ENCODE measurements at places on chromosomes 16 and 17. TPM values are rescaled to one million over a fixed set of nuclear protein-coding genes. Genes with fewer than 3 reads are reported as not detected.

- no peak for DNase-seq
- peaks cover 33% of the 10 kb centered on the region for H3K36me3 ChIP-seq
- H3K4me3 ChIP-seq, result peak overlapping the region; percentile 98
- H3K27me3 ChIP-seq, result no peaks in the 10 kb centered on the region
- no peak overlapping the region for H3K27ac ChIP-seq
These were observed 598 bp downstream of the NIP7 start for GRCh38 chr16:69340095-69340644.

GRCh38 chr17:52824542-52824941, 666.0 kb upstream of the CA10 start:
- no peak overlapping the region for H3K27ac ChIP-seq
- no peaks in the 10 kb centered on the region for H3K36me3 ChIP-seq
- H3K27me3 ChIP-seq, result no peaks in the 10 kb centered on the region
- no peak for DNase-seq
- H3K4me1 ChIP-seq, result no peaks in the 10 kb centered on the region
- H3K4me3 ChIP-seq, result no peak overlapping the region

GRCh38 chr17:30379903-30380381, 1.2 kb downstream of the CPD start:
- peak overlapping the region; percentile 78 for H3K4me3 ChIP-seq
- DNase-seq, result no peak
- no peaks in the 10 kb centered on the region for H3K36me3 ChIP-seq
- no peaks in the 10 kb centered on the region for H3K27me3 ChIP-seq
- H3K27ac ChIP-seq, result peak overlapping the region; percentile 94

DNA sequence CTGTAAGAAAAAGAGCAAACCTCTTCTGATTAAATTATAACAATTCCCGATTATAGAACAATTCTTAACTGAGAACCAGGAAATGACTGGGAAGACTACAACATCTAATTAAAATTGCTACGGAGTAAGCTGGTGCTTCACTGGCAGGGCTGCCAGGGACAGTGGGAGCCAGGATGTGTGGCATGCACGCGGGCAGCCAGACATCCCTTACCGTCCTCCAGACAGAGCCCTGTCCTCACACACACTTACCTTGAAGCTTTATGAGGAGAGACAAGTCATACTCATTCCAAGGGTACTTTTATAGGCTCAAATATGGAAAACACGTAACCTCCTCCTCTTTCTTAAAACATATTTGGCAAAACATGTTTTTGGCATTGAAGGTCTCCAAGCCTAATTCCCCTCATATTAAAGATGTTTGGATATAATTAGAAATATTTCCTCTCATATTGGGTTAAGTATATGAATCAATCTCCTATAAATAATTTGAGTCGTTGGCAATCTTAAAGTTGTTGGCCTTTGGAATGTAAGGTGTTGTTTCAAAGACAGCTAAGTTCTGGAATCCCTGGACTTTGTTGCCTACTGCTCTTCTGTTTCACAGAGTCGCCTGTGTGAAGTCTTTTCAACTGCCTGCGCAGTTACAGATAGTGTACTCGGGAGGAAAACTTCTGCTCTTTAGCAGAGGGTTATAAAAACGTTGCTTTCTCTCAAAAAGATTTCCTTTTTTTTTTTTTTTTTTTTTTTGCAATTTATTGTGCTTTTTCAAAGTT, at the start of gene MYH1:
Gene MYH1, minus strand, starts transcription at position 272 of the 767 bp plus-strand sequence. CDS start 1,900 bp downstream, outside the sequence.
- H3K27ac ChIP-seq, result no peak within 1 kb of the TSS
- H3K4me1 ChIP-seq, result no peaks in the 10 kb centered on the region
- no peaks in the 10 kb centered on the region for H3K27me3 ChIP-seq
- H3K36me3 ChIP-seq, result no peaks in the 10 kb centered on the region
- no peak within 1 kb of the TSS for H3K4me3 ChIP-seq

DNA sequence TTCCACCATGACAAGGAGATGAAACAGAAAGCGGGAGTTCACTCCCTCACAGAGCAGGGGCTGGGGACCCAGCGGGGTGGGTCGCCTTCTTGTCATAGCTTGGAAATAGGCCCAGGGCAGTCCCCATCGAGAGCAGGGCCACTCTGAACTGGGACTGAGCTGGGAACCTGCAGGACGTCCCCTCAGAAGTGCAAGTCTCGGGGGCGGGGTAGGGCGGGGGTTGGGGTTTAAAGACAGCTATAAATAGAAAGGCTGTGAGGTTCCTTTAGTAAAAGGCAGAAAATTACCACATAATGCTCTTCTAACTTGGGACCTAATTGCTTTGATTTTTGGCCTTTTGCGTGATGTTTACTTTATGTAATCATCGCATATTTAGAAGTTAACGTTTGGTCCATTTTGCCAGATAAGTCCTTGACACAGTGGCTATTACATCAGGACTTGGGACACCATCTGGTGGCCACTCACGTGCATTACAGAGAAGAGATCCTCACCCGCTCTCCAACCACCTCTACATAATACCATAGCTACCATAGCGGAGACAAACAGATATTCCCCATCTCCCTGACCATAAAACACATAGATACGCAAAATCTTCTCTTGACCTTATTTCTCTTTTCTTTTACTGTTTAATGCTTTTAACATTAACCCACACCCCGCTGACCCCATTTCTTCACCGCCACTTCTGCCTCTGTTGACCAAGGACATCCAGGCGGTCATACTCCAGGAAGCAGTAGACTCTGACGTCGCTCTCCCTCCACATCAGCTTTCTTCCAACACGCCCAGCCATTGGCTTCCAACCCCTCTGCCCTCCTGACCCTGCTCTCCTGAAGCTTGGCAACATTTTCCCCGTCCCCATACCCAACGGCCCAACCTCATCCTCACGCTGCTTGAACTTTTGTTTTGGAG, 27.5 kb upstream of the PIK3R6 start:
- DNase-seq, result peak; percentile 63
- H3K4me3 ChIP-seq, result peak overlapping the region; percentile 9
- no peaks in the 10 kb centered on the region for H3K36me3 ChIP-seq
- no peak overlapping the region for H3K27ac ChIP-seq
- no peaks in the 10 kb centered on the region for H3K27me3 ChIP-seq

GRCh38 chr17:4540687-4541327, 14.4 kb downstream of the MYBBP1A start:
- no peak overlapping the region for H3K27ac ChIP-seq
- no peak overlapping the region for H3K4me3 ChIP-seq
- DNase-seq, result no peak
- H3K4me1 ChIP-seq, result peaks cover 56% of the 10 kb centered on the region

GRCh38 chr16:73093146-73094144, 45.5 kb upstream of the ZFHX3 start:
- DNase-seq, result no peak
- peaks cover 28% of the 10 kb centered on the region for H3K4me1 ChIP-seq
- peak overlapping the region; percentile 29 for H3K27ac ChIP-seq

DNA sequence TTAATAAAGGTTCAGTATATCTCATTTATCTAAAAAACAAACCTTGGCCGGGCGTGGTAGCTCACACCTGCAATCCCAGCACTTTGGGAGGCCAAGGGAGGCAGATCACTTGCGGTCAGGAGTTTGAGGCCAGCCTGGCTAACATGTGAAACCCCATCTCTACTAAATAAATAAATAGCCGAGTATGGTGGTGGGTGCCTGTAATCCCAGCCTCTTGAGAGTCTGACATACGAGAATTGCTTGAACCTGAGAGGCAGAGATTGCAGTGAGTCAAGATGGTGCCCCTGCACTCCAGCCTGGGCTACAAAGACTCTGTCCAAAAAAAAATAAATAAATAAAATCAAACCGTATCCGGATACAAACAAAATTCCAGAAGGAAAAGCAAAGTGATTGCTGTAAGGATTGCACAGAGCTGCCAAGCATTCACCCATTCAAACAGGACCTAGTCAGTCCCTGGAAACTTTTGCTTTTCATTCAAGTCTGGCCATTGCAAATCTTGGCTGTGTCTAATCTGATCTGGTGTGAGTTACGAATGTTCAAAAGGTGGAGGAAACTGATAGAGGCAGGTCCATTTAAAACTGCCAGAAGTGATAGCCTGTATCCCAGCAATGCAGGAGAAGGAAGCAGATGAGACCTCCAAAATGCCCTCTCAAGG, 102.5 kb upstream of the CLEC3A start:
- no peak for DNase-seq
- H3K27me3 ChIP-seq, result no peaks in the 10 kb centered on the region
- H3K36me3 ChIP-seq, result no peaks in the 10 kb centered on the region
- H3K27ac ChIP-seq, result no peak overlapping the region

GRCh38 chr16:11799509-11800381, 2.7 kb upstream of the ZC3H7A start:
- no peaks in the 10 kb centered on the region for H3K27me3 ChIP-seq
- DNase-seq, result no peak
- peaks cover 38% of the 10 kb centered on the region for H3K4me1 ChIP-seq
- no peak overlapping the region for H3K4me3 ChIP-seq

DNA sequence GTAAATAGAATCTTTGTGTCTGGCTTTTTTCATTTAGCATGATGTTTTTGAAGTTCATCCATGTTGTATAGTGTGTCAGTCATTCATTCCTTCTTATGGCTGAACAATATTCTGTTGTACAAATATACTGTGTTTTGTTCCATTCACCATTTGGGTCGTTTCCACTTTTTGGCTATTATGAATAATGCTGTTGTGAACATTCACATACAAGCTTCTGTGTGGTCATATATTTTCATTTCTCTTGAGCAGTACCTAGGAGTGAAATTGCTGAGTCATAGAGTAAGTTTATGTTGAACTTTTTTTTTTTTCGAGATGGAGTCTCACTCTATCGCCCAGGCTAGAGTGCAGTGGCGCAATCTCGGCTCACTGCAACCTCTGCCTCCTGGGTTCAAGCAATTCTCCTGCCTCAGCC, 32.3 kb upstream of the TAOK1 start:
- H3K4me3 ChIP-seq, result no peak overlapping the region
- no peaks in the 10 kb centered on the region for H3K27me3 ChIP-seq
- no peaks in the 10 kb centered on the region for H3K4me1 ChIP-seq
- H3K27ac ChIP-seq, result no peak overlapping the region

DNA sequence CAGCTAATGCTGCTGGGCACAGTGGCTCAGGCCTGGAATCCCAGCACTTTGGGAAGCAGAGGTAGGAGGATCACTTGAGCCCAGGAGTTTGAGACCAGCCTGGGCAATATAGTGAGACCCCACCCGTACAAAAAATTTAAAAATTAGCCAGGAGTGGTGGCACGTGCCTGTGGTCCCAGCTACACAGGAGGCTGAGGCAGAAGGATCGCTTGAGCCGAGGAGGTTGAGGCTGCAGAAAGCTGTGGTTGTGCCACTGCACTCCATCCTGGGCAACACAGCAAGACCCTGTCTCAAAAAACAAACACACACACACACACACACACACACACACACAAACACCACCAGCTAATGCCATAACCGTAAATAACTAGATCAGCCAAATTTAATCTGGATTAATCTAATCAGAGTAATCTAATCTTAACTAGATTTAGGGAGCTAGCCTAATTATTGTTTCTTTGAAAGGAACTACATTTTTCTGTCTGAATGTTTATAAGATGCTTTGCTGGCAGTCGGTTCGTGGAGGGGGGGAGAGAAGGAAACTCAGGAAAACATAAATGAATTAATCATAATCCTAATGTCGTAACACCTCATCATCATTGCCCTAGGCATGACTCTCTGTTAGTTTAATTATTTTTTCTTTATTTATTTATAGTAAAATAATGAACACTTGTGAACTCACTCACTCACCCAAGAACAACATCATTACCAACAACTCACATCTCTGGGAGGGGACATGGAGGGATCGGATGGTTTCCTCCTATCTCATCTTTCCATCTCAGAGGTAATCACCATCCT, 12.5 kb upstream of the RBBP6 start:
- H3K36me3 ChIP-seq, result no peaks in the 10 kb centered on the region
- no peaks in the 10 kb centered on the region for H3K4me1 ChIP-seq
- no peaks in the 10 kb centered on the region for H3K27me3 ChIP-seq
- H3K27ac ChIP-seq, result no peak overlapping the region
- DNase-seq, result no peak
- H3K4me3 ChIP-seq, result no peak overlapping the region

GRCh38 chr16:46895399-46896313, 11.5 kb downstream of the GPT2 start:
- no peak overlapping the region for H3K27ac ChIP-seq
- no peak for DNase-seq
- H3K36me3 ChIP-seq, result peaks cover 67% of the 10 kb centered on the region
- no peak overlapping the region for H3K4me3 ChIP-seq
- H3K4me1 ChIP-seq, result peaks cover 55% of the 10 kb centered on the region
- H3K27me3 ChIP-seq, result no peaks in the 10 kb centered on the region

- H3K27ac ChIP-seq, result peak overlapping the region; percentile 79
- H3K36me3 ChIP-seq, result no peaks in the 10 kb centered on the region
- H3K27me3 ChIP-seq, result peaks cover 4% of the 10 kb centered on the region
- DNase-seq, result peak; percentile 12
- peaks cover 10% of the 10 kb centered on the region for H3K4me1 ChIP-seq
These were observed 858 bp downstream of the MMD start for GRCh38 chr17:55420776-55421178.

DNA sequence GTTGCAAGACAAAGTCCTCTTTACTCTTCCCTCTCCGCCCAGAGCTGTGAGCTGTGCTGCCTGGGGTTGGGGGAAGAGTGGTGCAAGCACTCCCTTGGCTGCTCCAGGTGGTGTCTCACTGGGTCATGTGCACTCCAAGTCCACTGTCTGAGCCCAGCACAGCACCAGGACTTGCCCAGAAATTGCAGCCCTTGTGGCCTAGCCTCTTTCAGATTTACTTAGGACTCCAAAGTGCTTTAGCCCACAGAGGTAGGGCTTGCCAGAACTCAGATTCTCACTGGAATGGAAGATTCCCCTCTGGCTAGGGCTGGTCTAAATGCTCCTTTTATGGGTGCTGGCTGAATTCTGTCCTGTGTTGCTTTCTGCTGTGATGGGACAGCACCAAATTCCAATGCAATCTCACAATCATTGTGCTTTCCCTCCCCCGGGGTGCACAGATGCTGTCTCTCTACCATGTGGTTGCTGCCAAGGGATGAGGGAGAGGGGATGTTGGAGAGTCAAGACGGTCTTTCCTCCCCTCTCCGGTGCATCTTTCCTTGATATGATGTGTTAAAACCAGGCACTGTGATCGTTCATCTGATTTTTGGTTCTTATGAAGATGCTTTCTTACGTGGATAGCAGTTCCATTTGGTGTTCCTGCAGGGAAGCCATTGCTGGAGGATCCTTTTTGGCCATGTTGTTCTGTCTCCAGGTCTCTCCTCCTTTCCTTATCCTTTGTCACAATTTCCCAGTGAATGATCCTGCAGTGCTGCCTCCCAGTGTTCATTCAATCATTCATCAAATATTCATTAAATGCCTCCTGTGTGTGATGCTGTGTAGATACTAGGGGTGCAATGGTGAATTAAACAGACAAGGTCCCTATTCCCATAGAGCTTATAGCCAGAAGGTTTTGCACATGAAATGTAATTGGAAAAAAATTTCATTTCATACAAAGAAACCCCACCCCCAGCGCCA, 216.3 kb downstream of the SPECC1 start:
- DNase-seq, result no peak
- H3K27me3 ChIP-seq, result no peaks in the 10 kb centered on the region
- H3K36me3 ChIP-seq, result peaks cover 10% of the 10 kb centered on the region

DNAH9 gene
- 21.4 TPM for polyA plus RNA-seq

BEAN1 gene
- polyA plus RNA-seq, result 27.0 TPM

LRRC36 gene
- 7.1 TPM for polyA plus RNA-seq

HOXB6 gene
- polyA plus RNA-seq, result 142 TPM

EZH1 gene
- 43.0 TPM for polyA plus RNA-seq

KLHL10 gene
- not detected for polyA plus RNA-seq

STXBP4 gene
- 7.0 TPM for polyA plus RNA-seq

SRL gene
- polyA plus RNA-seq, result 1.8 TPM

KRT20 gene
- polyA plus RNA-seq, result not detected

MYH8 gene
- 0.19 TPM for polyA plus RNA-seq

SEPTIN12 gene
- polyA plus RNA-seq, result 1.00 TPM
